ENCODE measurements at places on chromosomes 6 and 20. TPM values are rescaled to one million over a fixed set of nuclear protein-coding genes. Genes with fewer than 3 reads are reported as not detected.

The TENT5A gene
- total RNA-seq: 36.9 TPM

The TBXT gene
- not detected for total RNA-seq

DNA sequence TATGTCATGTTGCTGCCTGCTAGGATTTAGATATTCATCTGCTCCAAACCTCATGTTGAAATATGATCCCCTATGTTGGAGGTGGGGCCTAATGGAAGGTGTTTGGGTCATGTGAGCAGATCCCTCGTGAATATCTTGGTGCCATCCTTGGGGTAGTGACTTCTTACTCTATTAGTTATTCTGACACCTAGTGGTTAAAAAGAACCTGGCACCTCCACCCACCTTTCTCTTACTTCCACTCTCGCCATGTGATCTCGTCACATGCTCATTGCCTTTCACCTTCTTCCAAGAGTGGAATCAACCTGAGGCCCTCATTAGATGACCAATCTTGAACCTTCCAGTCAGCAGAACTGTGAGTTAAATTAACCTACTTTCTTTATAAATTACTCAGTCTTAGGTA is 549.4 kb upstream of the SYNCRIP start:
- no peak overlapping the region for H3K27ac ChIP-seq
- no peaks in the 10 kb centered on the region for H3K4me1 ChIP-seq
- no peaks in the 10 kb centered on the region for H3K27me3 ChIP-seq
- no peak overlapping the region for H3K4me3 ChIP-seq
- peak; percentile 59 for DNase-seq

- no peak overlapping the region for H3K27ac ChIP-seq
- H3K27me3 ChIP-seq: no peaks in the 10 kb centered on the region
- DNase-seq: no peak
- no peaks in the 10 kb centered on the region for H3K36me3 ChIP-seq
- H3K4me3 ChIP-seq: no peak overlapping the region
- H3K4me1 ChIP-seq: peaks cover 24% of the 10 kb centered on the region
These were observed 70.1 kb downstream of the NRN1 start for GRCh38 chr6:5936631-5937030.

- H3K4me1 ChIP-seq: no peaks in the 10 kb centered on the region
- no peak for DNase-seq
- no peak within 1 kb of the TSS for H3K27ac ChIP-seq
- H3K4me3 ChIP-seq: no peak within 1 kb of the TSS
These were observed at the start of gene ZBP1 for GRCh38 chr20:57620274-57620990. Gene ZBP1 (minus strand): TSS chr20:57620426. CDS start chr20:57620295, 131 bp downstream.

GRCh38 chr6:135385299-135385698 is 112.2 kb downstream of the AHI1 start:
- no peaks in the 10 kb centered on the region for H3K36me3 ChIP-seq
- no peak for DNase-seq
- no peaks in the 10 kb centered on the region for H3K4me1 ChIP-seq
- no peak overlapping the region for H3K4me3 ChIP-seq
- no peaks in the 10 kb centered on the region for H3K27me3 ChIP-seq

- no peaks in the 10 kb centered on the region for H3K4me1 ChIP-seq
- DNase-seq: peak; percentile 26
- H3K27ac ChIP-seq: no peak overlapping the region
- H3K36me3 ChIP-seq: no peaks in the 10 kb centered on the region
- no peaks in the 10 kb centered on the region for H3K27me3 ChIP-seq
These were observed 492.0 kb upstream of the MARCKS start for GRCh38 chr6:113365191-113365590.

GRCh38 chr20:4697189-4697830 is 24.4 kb upstream of the PRND start:
- H3K36me3 ChIP-seq: peaks cover 14% of the 10 kb centered on the region
- peak; percentile 76 for DNase-seq
- H3K4me3 ChIP-seq: no peak overlapping the region

- no peak overlapping the region for H3K27ac ChIP-seq
- H3K27me3 ChIP-seq: no peaks in the 10 kb centered on the region
- H3K36me3 ChIP-seq: no peaks in the 10 kb centered on the region
- peak; percentile 59 for DNase-seq
- no peaks in the 10 kb centered on the region for H3K4me1 ChIP-seq
These were observed 1424.6 kb upstream of the ADGRB3 start for GRCh38 chr6:67210450-67210849.

All from A673 (cell line).